ENCODE measurements at places on chromosomes 2 and 18. TPM values are rescaled to one million over a fixed set of nuclear protein-coding genes. Genes with fewer than 3 reads are reported as not detected.

Gene MPP4
- total RNA-seq = 0.07 TPM

Gene MAP3K19
- not detected for total RNA-seq

Gene SERPINB3
- total RNA-seq = 0.10 TPM

Gene CHRND
- not detected for total RNA-seq

Gene HOXD10
- 5.3 TPM for total RNA-seq

Gene RTKN
- 21.0 TPM for total RNA-seq

Data from A549 treated with GW870086 at 1 μM for 4 hours (cell line).